SHP77 (cell line): ENCODE measurements at places on chromosomes 1 and 21.

DNA sequence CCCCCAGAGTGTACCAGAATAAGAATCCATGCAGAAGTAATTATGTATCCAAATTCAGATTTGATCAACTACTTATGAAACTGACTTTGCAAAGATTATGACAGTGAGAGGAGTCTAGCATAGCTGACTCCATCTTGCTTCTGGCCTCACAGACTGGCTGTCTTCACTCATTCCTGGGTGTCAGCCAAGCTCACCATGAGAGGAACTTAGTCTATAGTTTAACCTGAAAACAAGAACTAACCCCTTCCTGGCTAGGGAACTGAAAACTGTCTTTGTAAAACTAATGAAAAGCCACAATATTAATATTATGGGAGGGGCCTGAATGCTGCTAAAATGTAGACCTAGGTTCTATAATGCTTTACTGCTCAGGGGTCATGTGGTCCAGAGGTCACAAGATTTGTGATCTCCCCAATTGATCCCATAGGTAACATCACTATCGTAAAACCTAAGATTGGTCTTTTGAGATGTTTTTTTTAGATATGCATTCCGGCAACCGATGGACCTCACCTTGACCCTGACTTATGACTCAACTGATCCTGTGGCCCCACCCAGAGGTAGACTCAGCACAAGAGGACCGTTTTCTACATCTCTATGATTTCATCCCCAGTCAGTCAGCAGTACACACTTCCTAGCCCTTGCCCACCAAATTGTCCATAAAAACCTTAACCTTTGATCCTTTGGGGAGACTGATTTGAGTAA, 55.2 kb downstream of the ATP1B1 start:
- DNase-seq, result no peak

GRCh38 chr1:232589111-232589811, 40.7 kb downstream of the SIPA1L2 start:
- DNase-seq, result no peak

- DNase-seq, result no peak
These were observed 18.7 kb upstream of the CD55 start for GRCh38 chr1:207302618-207303393.

GRCh38 chr1:6775261-6776043, 9.8 kb upstream of the CAMTA1 start:
- DNase-seq, result no peak

GRCh38 chr1:58165073-58165472, 381.5 kb downstream of the OMA1 start:
- DNase-seq, result no peak

- no peak for DNase-seq
These were observed 7.9 kb downstream of the CRABP2 start for GRCh38 chr1:156697481-156697880.

DNA sequence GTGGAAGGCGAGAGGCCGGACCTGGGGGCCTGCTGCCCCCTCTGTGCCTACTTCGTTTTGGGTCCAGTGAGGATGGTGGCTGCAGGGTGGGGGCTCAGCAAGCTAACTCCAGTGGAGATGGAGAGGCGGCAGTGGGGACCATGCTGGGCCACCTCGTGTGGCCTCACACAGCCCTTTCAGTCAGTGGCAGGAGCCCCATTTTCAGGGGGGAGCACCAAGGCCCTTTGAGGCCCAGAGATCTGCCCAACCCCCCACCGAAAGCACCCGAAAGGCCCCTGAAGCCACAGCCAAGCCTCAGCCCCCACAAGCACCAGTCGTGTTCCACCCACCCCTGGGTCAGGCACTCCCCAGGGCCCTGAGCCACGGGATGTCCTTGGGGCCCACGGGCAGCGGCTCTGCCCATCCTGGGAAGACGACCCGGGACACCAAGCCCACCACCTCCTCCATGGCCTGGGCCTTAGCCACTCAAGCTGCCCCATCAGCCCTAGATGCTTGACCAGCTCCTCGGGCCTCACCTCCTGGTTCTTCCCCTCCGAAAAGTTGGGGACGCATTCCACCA, 345 bp downstream of the FTCD start:
- DNase-seq, result no peak

GRCh38 chr1:223652436-223652941, 13.0 kb downstream of the CAPN8 start:
- DNase-seq, result peak; percentile 76

DNA sequence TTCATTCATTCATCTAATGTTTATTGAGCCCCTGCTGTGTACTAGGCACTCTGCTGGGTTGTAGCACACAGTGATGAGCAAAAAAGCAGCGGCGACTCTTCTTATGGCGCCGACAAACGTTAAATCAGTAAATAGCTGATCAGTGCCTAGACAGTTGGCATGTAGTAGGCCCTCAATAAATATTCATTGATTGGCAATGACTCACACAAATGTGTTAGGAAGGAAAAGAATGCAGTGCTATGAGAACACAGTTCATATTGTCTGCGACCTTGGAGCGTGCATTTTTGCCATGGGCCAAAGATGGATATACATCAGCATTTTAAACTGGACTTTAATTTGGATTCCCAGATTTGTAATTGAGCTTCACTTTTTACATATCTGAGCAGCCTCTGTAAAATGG, 52.0 kb downstream of the PRDM2 start:
- no peak for DNase-seq

DNA sequence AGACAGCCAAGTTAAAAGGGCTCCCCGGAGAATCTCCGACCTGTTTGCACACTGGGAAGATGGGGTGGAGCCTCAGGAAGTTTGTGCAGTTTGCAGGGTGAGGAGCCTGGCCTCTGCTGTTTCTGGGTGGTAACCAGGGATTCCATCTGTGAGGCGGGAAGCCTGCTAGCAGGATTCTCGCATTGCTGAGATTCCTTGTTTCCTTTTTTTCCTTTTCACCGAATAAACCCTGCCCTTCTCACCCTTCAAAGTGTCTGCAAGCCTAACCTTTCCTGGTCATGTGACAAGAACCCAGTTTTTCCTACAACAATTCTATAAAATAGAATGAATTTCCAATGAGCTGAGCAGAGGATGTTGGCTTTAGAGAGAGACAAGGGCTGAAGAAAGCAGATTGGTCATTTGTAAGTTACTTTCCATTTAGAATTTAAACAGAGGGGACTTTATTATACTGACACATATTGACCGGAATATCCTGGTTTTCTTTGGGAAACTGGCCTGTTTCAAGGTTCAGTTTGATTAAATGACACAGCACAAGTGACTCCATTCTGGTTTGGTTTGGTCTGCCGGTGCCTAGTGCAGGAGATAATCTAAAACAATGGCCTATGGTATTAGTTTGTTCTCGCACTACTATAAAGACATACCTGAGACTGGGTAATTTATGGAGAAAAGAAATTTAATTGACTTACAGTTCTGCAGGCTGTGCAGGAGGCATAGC, 48.7 kb upstream of the DNAH14 start:
- no peak for DNase-seq

GRCh38 chr1:112878321-112878720, 77.7 kb downstream of the SLC16A1 start:
- no peak for DNase-seq

GRCh38 chr1:191608367-191608766, 549.9 kb upstream of the RGS18 start:
- peak; percentile 96 for DNase-seq

- no peak for DNase-seq
These were observed 337.0 kb downstream of the BRINP3 start for GRCh38 chr1:190140644-190141043.

DNA sequence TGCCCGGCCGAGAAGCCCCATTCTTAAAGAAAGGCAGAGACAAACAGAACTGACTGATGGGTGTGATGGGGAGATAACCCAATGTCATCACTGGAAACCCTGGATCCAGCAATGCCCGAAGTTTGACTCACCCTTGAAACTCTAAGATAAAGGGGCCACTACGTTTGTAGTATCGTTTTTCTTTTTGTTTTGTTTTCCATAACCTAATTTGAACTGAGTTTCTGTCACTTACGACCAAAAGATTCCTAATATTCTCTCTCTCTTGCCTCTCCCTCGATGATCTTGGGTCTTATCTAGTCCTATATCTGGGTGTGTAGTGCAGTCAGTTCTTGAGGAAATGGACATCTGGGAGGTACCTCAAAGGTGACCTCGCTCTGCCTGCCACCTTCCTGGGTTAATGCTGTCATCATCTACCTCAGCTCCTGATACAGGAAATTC, 57.8 kb upstream of the ID3 start:
- no peak for DNase-seq

- no peak for DNase-seq
These were observed 184.4 kb downstream of the PTGER3 start for GRCh38 chr1:70863239-70863638.

GRCh38 chr1:178947677-178947981, 76.8 kb upstream of the ANGPTL1 start:
- no peak for DNase-seq

DNA sequence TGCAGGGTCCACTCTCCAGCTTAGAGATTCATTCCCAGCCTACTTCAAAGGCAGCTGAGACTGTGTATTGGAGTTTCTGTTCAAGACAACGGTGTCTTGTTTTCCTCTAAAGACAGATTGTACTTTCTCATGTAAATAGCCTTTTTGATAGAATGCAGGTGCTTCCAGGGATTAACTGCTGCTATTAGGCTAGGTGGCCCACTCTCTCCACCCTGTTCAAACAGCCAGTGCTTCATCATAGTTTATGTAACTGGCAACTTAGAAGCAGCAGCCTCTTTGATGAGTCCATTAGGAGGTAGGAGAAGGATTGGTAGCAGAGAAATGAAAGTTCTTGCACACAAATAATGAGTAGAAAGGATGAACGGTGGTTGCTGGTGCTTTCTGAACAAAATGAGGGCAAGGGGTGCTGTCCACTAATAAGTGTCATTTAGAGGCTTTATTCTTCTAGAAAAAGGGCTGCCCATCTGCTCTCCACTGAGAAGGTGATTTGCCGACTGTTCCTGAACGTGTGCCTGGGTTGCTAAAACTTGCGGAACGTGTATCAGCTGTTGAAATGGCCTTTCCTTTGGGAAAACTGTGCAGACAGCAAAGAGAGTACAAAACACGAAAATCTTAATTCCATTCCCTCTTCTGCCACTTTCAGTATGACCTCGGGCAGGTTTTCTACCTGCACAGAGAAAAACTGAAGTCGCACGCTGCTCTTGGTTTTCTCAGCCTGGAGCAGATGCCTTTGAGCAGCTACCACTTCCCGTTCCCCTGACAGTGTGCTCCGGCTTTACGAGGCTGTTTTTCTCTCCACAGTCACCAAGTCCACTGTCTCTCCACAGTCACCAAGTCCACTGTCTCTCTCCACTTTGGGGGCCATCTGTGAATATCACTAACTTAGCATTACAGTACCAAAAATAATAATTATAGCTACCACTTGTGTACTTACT, 228.9 kb downstream of the KIF26B start:
- DNase-seq, result no peak

- DNase-seq, result peak; percentile 82
These were observed 7.6 kb upstream of the ERG start for GRCh38 chr21:38505654-38506523.

GRCh38 chr21:46077674-46078101, 20.2 kb upstream of the COL6A2 start:
- no peak for DNase-seq

GRCh38 chr1:55012661-55013060, 13.9 kb downstream of the BSND start:
- peak; percentile 66 for DNase-seq

DNA sequence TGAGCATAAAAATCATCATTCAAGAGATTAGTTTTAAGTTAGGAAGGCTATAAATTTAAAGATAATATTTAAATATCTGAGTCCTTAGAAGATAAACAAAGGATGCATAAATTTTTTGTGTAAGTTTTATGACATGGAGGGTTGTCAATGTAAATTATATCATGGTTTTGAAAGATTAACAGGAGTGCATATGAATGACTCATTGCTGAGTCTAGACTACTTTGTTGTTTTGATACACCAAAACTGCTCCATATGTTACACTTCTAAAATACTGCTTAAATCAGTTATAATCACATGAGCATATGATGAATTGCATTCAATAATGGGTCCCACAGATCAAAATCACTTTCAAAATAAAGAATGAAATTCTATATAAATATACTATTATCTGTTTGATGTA, 312.5 kb downstream of the KCNT2 start:
- no peak for DNase-seq

GRCh38 chr1:118461154-118461553, 276.1 kb upstream of the SPAG17 start:
- no peak for DNase-seq

DNA sequence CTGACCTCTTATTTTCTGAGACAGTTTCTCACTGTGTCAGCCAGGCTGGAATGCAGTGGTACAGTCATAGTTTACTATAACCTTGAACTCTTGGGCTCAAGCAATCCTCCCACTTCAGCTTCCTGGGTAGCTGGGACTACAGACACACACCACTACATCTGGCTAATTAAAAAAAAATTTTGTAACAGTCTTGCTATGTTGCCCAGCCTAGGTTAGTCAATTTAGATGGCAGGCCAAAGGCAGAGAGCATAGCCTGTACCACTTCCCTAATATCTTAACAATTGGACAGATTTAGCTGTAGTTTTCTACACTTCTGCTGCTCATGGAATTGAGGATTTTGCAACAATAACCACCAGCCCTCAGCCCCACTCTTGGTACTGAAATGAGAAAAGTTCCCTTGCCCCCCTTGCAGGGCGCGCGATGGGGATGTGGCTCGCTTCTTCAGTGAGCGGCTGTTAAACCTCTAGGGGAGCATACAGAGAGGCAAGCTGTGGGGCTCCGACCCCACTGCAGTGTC, 34.9 kb upstream of the PTGFRN start:
- DNase-seq, result no peak

DNA sequence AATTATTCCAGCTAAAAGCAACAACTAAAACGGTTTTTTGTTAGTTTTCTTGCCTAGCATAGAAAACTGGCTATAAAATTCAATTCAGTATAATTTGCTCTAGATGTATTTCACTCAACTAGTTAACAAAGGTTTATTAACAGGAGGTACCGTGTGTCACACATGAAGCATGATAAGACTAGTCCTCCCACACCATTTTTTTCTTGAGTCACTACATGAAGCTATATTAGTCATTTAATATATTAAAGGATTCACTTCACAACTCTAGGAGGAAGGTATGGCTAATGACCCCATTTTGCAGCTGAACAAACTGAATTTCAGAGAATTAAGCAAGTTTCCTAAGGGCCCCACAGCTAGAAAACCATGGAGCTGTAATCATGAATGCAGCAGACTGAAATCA, 307.8 kb upstream of the USP25 start:
- DNase-seq, result no peak

DNA sequence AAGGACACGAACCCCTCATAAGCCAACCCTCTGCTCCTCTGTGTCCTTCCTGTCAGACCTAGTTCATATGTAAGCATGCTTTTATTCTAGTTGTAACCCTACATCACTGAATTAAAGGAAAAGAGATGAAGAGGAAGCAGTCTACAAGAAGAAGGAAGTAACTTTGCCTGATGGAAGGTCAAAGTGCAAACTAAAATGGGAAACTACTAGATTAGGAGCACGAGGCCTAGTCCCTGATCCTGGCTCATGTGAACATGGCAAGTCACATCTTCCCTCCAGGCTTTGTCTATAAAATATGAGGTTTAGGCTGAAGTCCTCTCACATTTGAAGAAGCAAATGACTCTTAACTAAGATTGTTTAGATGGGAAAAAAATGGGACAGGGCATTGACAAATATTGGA, 13.2 kb downstream of the ZMYND12 start:
- DNase-seq, result no peak

- no peak for DNase-seq
These were observed 214.6 kb upstream of the RGS18 start for GRCh38 chr1:191943684-191944083.
